ENCODE measurements at places on chromosomes 7 and 10. TPM values are rescaled to one million over a fixed set of nuclear protein-coding genes. Genes with fewer than 3 reads are reported as not detected.

Gene TSC22D4
- 61.5 TPM for polyA plus RNA-seq

Gene UCN3
- not detected for polyA plus RNA-seq

Gene HOXA7
- polyA plus RNA-seq: 13.5 TPM

Gene SYT15B
- 1.3 TPM for polyA plus RNA-seq

Gene MYO1G
- polyA plus RNA-seq: 0.59 TPM

Gene ANKRD2
- 24.2 TPM for polyA plus RNA-seq

Gene CPEB3
- polyA plus RNA-seq: 6.1 TPM

Gene TEX36
- polyA plus RNA-seq: not detected

Gene SERPINE1
- polyA plus RNA-seq: 5.7 TPM

Gene MINDY3
- polyA plus RNA-seq: 28.9 TPM

Gene OR6V1
- not detected for polyA plus RNA-seq

Gene HTRA1
- polyA plus RNA-seq: 58.6 TPM

Gene SRI
- polyA plus RNA-seq: 72.3 TPM

Gene CYP26C1
- not detected for polyA plus RNA-seq

Data from hindlimb muscle (tissue), 1 donor.